ENCODE measurements at places on chromosomes 16 and 17. TPM values are rescaled to one million over a fixed set of nuclear protein-coding genes. Genes with fewer than 3 reads are reported as not detected.

DNA sequence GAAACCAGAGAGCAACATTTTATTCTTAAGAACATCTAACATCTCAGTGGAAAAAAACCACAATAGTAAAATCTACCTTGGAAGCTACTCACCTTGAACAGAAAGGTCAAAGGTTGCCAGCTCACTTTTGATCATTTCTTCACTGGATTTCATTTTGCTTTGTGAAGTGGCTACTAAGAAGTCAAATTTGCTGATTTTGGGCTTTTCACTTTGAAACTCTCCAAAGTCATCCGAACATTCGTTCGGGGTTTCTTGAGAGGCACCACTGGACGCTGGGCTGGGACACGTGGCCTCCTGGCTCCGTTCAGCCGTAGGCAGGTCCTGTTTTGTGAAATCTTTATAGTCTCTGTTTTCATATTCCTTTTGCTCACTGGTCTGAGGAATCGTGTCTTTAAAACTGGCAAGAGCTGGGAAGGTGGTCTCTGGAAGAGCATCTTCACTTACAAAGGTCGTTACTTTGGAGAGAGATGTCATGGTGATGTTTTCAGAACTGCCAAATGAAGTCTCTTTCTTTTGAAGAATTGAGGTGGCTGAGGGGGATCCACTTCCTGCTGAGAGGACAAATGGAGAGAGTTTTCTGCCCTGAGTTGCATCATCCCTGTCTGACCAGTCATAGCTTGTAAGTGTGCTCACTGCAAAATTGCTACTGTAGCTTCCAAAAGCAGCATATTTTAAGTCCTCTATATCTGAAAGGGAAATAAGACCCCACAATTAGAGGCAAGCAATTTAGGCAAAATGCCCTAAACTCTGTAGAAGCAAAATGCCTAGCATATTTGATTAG, 52.4 kb downstream of the DUSP14 start:
- DNase-seq, result no peak

DNA sequence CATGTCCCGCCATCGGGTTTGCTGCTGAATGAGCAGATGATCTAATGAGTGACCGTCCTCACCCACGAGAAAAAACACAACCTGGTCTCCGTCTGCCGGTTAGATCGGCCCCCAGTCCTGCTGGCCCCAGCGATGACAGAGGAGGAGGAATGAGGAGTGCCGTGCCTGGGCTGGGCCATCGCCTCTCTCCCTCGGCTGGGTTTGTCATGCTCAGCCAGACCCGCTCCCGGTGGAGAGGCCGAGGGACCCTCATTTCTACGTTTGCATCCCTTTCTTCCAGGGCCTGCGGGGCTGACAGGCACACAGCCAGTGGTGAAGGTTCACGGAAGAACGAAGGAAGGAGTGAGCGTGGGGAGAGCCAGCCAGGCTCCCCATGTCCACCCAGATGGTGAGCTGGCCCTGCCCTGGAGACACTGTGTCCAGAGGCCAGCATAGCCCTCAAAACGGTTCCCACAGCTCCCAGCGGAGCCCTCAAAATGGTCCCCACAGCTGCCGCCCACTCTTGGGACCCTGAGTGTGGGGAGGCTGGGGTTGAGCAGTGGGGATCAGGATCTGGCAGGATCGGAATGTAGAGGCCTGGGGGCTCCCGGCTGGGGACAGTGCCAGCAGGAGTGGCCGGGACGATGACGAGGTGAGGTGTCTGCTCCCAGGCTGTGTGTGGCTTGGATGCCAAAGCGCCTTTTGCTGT, 23.9 kb downstream of the CBFA2T3 start:
- no peak for DNase-seq

The GPR179 gene
- 0.56 TPM for polyA plus RNA-seq

- DNase-seq, result no peak
Observed at GRCh38 chr16:12685806-12686205, 117.9 kb downstream of the CPPED1 start.

The KCTD2 gene
- polyA plus RNA-seq, result not detected

- DNase-seq, result no peak
Observed at GRCh38 chr17:58944166-58944565, 162.5 kb downstream of the TRIM37 start.

The ZNF688 gene
- polyA plus RNA-seq, result 10.3 TPM

DNA sequence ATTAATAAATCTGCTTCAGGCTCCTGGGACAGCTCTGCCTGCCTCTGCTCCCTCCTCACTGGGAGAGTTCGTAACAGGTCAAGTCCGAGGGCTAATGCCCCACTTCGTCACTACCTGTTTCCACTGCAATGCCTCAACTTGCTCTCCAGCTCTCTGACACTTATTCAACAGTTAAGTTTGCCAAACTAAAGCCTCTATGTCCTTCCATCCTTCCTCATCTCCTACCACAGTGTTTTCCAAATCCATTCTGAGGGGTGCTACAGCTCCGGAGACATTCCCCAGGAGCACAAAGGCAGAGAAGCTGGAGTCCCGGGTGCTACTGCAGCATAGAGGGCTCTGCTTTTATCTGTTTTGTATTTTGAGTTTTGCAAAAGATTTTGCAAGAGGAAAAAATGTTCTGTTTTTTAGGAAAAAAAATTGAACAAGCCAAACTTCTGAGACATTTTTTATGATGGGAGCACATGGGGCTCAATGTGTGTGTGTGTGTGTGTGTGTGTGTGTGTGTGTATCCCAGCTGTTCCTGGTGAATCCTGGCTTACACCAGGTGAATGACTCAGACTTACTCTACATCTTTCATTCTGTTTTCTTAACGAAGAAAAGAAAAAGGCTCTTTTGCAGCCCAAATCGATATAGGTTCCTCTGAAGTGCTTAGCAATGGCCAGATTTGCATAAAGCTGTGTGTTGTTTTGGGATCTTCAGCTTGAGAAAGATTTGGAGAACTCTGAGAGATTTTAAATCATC, 46.1 kb upstream of the MYOCD start:
- DNase-seq, result no peak

DNA sequence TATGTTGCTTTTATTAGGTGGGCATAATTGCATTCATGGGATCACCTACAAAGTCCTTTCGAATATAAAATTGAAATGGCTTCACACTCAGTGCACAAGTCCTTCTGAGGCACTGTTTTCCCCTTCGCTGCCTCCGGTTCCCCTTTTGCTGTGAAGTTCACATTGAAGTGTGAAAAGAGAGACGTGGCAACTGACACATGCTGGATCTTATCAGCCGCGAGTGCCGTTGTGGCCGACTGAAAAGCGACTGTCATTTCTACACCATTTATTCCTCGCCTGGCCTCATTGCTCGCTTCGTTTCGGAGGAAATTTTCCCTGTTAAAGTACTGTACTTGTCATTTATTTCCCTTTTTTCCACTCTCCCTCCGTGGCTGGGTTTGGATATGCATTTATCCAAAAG, 423.5 kb downstream of the MAF start:
- no peak for DNase-seq

GRCh38 chr16:3748307-3748706, 31.0 kb upstream of the TRAP1 start:
- DNase-seq, result no peak

DNA sequence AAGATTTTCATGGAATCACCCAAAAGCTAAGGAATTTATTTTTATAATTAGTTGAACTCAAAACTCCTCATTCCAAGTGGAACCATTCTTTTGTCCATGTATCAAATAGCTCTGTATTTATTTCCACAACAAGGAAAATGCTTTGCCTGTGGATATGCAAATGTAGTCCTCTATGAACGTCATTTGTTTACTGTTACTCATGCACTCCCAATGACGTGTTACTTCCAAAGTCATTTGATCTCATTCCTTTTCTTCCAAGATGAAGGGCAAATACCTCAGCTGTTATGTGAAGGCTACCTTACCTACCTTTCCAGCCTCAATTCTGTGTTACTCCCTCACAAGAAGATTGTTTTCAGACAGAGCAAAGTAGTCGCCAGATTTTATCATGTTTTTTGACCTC, 83.7 kb downstream of the ITFG1 start:
- DNase-seq, result no peak

- DNase-seq, result no peak
Observed at GRCh38 chr17:28675980-28676379, 14.0 kb downstream of the SUPT6H start.

- DNase-seq, result no peak
Observed at GRCh38 chr16:23498863-23499262, 11.4 kb downstream of the GGA2 start.

DNA sequence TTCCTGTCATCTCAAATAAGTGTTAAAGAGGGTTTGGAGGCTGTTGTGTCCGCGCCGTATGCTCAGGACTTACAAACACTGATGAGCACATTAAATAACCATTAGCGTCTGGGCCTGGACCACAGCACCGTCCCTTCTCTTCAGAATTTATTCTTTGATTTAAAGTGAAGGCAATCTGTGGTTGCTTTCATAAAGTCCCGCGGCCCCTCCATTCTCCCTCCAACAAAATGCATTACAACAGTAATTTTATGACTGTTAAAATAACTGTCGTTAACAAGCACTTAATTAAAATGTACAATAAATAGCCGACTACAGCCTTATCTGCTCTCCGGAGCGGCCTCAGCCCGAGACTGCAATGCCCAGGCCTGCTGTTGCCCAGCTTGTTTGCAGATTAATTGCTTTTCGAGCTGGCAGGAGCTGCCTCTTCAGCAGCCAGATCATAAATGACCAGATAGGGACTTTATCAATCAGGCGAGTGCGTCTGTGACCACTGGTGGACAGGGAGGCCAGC, 30.6 kb upstream of the IRX3 start:
- no peak for DNase-seq

The EIF4A3 gene
- 68.9 TPM for polyA plus RNA-seq

DNA sequence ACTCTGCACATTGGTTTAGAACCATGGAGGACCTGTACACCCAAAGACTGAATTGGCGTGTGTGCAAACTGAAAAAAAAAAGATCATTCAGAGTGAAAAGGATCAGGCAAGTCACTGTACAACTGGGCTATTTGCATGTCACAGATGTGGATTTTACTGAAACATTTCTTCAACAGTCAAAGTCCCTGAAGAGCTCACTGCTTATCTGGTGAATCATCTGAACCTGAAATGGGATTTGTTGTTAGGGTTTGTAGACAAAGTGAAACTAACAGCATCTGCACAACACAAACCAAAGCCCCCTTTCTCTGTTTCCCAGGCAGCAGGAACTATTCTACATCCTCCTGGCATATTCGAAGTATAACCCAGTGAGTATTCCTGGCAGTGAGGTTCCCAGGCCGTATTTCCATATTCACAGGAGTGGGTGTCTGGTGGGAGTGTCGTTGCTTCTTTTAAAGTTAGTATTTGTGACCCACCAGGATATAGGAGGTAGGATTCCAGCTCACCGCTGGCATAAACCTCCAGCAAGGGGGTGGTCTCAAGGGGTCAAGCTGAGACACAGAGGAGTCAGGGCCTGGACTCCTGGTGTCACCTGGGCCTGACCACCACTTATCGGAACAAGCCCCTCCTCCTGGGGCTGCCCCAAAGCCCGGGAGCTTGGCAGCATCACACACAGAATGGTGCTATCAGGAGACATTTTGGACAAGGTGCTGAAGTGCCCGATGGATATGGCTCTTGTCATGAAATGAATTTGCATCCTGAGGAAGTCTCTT, 80.9 kb downstream of the GOSR1 start:
- no peak for DNase-seq

DNA sequence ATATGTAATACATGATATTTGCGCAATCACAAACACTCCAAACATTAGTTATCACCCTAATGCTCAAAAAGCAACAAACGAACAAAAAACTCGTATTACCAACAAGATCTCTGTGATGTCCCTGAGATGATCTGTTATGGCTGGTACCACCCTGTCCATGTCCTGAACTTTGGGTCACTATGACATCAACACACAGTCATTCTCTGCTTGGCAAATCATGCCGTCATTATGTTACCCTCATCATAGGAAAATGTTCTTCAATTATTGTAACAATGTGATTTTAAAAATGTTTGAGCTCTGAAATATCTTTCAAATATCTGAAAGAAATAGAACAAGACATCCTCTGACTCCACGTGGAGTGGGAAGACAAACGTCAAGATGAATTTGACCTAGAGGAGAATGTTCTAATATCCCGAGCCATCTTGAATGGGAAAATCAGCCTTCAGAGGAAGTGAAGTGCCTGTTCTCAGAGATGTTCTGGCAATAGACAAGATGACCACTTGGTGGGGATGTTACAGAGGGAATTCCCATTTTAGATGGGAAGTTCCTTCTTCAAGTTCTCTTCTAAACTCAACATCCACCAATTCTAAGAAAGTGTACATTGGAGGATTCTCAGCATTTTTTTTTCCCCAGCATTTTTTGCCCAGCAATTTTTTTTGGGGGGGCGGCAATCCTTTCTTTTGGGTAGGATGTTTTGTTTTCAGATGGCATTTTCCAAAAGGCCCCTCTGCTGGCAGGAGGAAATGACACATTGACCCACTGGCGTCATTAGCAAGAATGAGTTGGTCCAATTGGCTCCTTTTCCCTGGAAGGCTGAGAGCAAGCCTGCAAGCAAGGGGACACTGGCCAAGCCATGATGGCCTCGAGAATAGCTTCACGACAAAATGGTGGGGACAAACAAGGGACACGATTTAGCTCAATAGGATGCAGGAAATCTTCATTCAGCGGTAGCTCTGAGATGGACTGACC, 3.7 kb upstream of the HSD17B2 start:
- peak; percentile 24 for DNase-seq

- DNase-seq, result peak; percentile 83
Observed at GRCh38 chr16:87201052-87201451, 116.1 kb downstream of the C16orf95 start.

DNA sequence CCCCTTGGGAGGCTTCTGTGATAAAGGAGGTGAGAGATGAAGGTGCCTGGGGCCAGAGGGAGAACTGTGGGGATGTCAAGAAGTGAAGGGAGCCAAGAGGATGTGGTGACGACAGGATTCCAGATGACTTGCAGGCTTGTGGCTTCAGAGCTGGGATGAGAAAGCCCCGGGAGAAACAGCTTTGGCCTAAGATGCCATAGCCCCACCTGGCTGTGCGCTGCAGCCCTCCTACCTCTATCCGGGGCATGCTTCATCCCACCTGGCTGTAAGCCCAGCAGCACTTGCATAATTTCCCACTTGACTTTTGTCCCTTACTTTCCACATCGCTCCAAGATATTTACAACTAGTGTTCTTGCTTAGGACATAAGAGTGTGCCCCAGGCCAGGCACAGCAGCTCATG, 29.3 kb downstream of the GINS3 start:
- no peak for DNase-seq

The MRPS34 gene
- 46.4 TPM for polyA plus RNA-seq

DNA sequence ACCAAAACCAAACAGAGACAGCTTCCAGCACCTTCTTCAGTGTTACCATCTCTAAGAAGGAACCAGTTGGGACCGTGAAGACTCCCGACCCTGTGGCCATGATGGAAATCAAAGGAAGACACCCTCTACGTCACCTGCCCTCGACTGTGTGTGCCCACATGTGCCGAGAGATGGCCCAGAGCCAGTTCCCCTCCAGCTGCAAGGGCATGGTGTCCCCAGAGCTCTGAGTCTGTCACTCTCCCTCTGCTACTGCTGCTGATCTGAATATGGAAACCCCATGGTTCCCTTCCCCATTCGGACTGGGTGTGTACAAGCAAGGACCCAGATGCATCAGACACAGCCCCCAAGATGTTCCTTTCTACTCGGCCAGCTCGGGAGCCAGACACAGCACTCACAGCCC, 76.4 kb downstream of the SOCS1 start:
- no peak for DNase-seq

- DNase-seq, result no peak
Observed at GRCh38 chr16:86227801-86228200, 282.5 kb upstream of the FOXF1 start.

GRCh38 chr17:27345141-27345904, 51.4 kb downstream of the WSB1 start:
- DNase-seq, result peak; percentile 66

The GNGT2 gene
- 1.5 TPM for polyA plus RNA-seq

Data from muscle of arm (tissue), 14 donors.